ENCODE measurements at places on chromosomes 1 and 21. TPM values are rescaled to one million over a fixed set of nuclear protein-coding genes. Genes with fewer than 3 reads are reported as not detected.

FAF1 gene
- 83.0 TPM for total RNA-seq

TNFRSF8 gene
- total RNA-seq, result 39.5 TPM

ITGB2 gene
- total RNA-seq, result 287 TPM

- no peak for DNase-seq
Measured at GRCh38 chr1:17472814-17473213, 33.3 kb upstream of the RCC2 start.

- no peak for DNase-seq
Measured at GRCh38 chr1:172657586-172657985, 1.3 kb upstream of the FASLG start.

SERBP1 gene
- total RNA-seq, result 386 TPM

Data from activated T-cell treated with anti-CD3 and anti-CD28 coated beads, Interleukin-2, amount 50 U/mL, for 72 hours (primary cell).